ENCODE measurements at places on chromosomes 5 and 9.

DNA sequence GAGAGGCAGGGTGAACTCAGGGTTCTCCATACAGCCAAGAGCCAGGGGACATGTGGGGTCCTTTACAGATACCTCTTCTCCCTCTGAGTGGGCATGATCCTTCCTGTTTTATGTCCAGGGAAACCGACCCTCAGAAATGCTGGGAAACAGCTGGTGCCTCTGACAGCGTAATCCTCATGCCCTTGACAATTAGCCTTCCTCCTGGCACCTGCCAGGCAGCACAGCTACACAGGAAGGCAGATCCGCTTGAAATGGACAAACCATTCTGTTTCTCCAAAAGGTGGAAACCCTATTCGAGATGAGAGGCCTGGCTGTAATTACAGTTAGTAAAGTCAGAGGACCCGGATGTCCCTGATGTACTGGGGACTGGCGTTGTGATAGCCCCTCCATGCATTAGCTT, 7.2 kb downstream of the ERGIC1 start:
- no peak for DNase-seq

GRCh38 chr9:23826120-23826629, at the start of gene ELAVL2:
TSS of gene ELAVL2 (minus strand) at chr9:23826240. CDS start at chr9:23762234, 64,006 bp downstream.
- DNase-seq = no peak

GRCh38 chr5:157219491-157220271, 39.0 kb downstream of the ITK start:
- no peak for DNase-seq

DNA sequence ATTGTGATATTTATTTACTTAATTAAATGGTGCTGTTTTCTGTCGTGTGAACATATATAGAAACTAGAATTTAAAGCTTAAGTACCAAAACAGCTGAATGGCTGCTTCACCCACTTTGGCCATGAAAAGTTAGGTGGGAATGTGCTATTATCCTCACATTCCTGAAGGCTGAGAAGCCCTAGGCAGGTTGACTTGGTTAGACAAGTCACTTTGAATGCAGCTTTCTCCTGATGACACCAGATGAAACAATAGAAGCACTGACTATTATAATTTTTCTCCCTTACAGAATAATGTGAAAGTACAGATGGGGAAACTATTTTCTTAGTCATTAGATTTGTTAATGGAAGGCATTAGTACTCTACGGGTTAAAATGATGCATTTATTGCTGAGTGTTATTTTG, 65.1 kb upstream of the C5orf46 start:
- no peak for DNase-seq

DNA sequence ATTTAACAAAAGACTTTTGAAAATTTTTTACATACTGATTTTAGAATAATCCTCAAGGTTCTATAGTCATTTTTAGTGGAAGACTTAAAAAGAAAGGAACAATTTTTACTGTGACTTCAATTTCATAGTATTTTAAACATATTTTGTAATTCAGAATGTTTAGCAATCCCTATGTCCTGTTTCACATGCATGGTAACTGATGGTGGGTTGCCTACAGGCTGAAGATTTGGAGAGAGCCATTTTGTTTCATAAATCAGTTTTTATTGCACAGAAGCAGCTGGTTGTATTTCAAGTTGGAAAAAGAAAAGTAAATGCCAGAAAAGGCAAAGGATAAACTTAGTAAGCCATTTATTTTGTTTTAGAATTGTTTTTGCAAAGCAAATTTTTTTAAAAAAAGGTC, 24.0 kb downstream of the STARD4 start:
- DNase-seq = no peak

GRCh38 chr9:100880284-100880683, 148.2 kb upstream of the PLPPR1 start:
- no peak for DNase-seq

- DNase-seq = no peak
Measured at GRCh38 chr5:58934629-58935097, 351.8 kb downstream of the RAB3C start.

DNA sequence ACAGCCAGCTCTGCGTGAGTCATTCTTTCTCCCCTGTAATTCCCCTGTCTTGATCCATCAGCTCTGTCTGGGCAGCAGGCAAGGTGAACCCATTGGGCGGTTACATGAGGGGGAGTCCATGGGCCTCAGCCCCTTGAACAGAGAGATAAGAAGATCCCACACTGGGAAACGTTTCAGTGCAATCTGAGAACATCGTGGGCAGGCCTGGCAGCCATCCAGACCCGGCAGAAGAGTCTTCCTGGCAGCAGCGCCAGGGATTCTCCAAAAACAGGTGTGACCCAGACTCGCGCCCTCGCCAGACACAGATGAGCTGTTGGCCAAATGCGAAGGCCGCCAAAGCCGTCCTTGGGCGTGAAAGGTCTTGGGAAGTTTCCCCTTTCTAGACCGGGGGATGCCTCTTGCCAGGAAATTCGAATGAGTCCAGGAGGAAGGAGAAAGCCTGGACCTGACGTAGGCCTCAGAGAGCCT, 6.4 kb upstream of the SLC12A7 start:
- no peak for DNase-seq

GRCh38 chr9:114055061-114055460, 23.0 kb downstream of the AMBP start:
- DNase-seq = no peak

DNA sequence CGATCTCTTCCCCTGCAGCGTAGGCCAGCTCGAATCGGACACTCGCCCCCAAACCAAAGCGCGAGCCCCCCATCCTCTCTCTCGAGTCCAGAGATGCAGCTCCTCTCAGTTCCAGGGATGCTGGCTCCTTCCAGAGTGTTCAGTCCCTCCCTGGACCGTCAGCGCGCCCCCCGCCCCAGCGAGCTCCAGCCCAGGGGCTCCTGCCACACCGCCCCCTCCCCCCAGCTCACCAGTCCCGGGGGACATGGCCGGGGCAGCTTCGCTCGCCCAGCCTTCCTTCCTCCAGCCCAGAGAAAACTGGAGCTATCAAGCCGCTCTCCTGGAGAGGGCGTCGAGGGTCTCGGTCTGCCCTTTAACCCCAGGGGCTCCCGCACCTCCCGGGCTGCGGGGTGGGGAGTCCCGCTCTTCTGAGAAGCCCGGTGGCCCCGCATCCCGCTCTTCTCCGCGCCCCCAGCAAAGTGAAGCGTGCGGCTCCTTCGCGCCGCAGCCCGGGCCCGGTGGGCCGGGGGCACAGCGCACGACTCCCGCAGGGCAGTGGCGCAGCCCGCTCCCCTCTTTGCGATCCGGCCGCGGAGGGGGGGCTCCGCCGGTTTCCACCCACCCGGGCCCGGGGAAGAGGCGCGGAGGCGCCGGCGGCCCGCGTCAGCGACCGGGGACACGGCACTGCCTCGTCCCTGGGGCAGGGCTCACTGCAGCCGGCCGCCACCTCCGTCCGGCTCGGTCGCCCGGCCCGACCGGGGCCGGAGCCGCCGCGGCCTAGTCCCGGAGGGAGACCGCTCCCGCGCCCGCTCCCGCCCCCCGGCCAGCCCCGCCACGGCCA, 587 bp downstream of the MIER3 start:
- peak; percentile 16 for DNase-seq

DNA sequence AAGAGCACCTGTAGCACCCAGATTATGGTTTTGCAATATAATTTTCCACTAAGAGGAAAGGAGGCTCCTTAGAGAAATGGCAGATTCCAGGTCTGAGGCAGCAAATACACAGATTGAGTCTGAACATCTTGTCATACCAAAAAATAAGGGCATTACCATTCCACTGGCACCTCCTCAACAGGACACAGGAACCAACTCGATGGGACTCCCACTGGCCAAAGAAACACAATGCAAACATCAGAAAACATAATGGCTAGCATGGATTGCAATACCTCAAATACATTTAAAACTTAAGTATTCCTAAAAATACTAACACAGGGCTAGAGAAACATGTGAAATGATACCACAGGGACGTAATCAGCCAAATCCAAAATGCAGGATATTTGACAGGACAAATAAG, 12.4 kb upstream of the RANBP17 start:
- DNase-seq = no peak

GRCh38 chr5:81849770-81850367, 99.0 kb upstream of the SSBP2 start:
- DNase-seq = no peak

Measured in activated gamma-delta T cell (primary cell).